ENCODE measurements at places on chromosomes 7 and 10. TPM values are rescaled to one million over a fixed set of nuclear protein-coding genes. Genes with fewer than 3 reads are reported as not detected.
A peak's percentile ranks its signal among the peaks of the same experiment; 100 is the strongest.

- DNase-seq, result no peak
Observed at GRCh38 chr7:154569916-154570315, 433.0 kb downstream of the PAXIP1 start.

DNA sequence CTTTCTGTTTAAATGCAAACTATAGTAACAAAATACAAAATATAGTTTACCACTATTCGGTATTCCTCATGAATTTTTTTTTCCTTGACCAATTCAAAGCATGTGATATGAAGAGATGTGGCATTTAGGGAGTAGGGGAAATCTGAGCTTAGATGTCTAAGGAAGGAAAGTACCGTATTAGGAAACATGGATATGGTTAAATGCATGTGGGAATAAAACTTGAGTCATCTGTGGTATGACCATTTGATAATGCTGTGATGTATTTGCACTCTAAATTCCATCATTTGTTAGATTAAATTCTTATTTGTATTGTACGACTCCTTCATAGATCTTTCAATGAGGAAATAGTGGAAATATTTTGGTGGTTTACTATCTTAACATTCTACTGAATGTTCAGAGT lies 19.7 kb downstream of the AHR start:
- peak; percentile 28 for DNase-seq

DNA sequence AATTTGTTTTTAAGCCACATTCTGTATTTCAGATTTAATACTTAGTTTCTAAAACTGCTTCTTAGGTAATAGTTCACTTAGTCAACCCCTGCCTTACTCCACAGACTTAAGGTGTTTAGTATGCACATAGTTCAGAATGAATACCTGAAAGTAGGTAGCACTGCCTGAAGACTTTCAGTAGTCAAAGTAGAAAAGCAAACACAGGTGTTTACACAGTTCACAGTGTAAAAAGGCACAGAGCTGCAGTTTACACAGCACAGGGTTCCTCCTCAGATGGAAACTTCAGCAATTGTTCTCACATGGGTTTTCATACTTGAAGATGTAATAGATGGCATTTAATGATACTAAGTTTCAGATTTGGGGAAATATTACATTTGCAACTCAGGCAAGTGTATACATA lies 3.1 kb upstream of the PKD1L1 start:
- DNase-seq, result no peak

GRCh38 chr7:99406557-99406956 lies 1.8 kb downstream of the PDAP1 start:
- DNase-seq, result no peak

The TEX47 gene
- total RNA-seq, result not detected

All from A172 (cell line).